ENCODE measurements at places on chromosomes 13 and 19. TPM values are rescaled to one million over a fixed set of nuclear protein-coding genes. Genes with fewer than 3 reads are reported as not detected.
A peak's percentile ranks its signal among the peaks of the same experiment; 100 is the strongest.

DNA sequence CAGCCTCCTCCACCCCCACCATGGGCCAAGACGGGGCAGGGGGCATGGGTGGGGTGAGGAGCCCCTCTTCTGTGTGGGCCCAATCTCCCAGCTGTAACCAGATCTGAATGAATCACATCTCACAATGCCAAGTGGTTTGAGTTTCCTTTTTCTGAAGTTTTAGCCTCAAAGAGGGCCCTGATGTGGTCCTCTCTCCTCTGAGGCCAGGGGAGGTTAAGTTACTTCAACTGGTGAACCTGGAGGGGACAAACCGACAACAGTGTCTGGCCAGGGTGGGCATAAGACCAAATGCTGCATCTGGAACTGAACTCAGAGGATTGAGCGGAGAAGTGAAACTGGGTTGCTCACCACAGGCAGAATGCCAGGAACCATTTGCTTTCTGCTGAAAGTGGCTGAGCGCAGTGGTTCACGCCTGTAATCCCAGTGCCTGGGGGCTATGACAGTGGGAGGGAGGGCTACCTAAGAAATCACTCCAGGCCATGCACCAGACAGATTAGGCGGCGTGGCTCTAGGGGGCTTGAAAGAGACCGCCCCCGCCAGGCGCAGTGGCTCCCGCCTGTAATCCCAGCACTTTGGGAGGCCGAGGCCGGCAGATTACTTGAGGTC is 15.4 kb upstream of the IRGC start:
- DNase-seq: no peak

DNA sequence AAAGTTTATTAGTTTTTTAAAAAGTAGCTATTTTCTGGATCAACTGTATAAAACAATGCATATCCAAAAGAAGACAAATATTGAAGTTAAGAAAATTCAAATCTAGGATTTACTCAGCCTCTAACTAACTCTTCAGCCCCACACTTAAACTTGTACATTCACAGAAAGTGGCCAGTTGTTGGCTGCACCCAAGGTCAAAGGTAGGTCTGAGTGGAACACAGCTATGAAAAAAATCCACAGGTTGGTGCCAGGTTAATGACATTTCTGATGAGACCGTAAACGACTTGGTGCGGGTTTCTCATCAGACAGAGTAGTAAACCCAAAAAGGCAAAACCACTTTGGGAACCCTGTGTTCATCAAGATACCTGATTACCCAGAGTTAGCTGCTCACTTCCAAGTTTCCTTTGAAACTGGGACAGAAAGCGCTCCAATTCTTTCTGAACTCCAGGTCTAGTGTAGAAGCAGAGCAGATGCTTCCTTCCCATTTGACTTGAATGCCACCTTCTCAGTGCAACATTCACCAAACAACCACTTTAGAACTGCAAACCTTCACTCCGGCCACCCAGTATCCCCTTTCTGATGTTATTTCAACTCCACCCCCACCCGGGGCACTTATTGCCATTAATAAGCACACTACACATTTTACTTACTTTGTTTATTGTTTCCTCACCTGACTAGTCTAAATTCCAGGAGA is 208.3 kb upstream of the STARD13 start:
- no peak for DNase-seq

- peak; percentile 61 for DNase-seq
Measured at GRCh38 chr19:56066152-56067023, 54.7 kb downstream of the ZNF787 start.

Gene ETV2
- polyA plus RNA-seq: 0.60 TPM

- DNase-seq: peak; percentile 90
Measured at GRCh38 chr19:56567274-56568120, at the start of gene ZNF470. Gene ZNF470, plus strand, starts transcription at chr19:56567468. Its CDS starts 2,844 bp downstream, at chr19:56570312.

DNA sequence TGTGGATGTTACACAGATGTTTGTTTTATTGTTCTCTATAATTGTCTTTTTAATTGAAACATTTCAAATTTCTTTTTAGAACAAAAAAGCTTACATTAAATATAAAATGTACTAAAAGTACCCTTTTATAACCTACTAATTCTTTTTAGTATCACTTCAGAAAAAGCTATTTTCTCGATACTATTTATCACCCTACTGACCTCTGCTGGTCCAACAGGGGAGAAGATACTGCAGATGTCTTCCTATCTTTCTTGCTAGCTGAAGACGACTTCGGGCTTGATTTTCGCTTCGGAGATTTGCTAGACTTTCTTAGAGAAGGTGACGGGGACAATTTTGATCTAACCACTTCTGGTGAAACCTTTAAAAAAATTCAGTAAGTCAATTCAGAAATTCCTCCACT is 42.4 kb downstream of the ZC3H13 start:
- peak; percentile 14 for DNase-seq

DNA sequence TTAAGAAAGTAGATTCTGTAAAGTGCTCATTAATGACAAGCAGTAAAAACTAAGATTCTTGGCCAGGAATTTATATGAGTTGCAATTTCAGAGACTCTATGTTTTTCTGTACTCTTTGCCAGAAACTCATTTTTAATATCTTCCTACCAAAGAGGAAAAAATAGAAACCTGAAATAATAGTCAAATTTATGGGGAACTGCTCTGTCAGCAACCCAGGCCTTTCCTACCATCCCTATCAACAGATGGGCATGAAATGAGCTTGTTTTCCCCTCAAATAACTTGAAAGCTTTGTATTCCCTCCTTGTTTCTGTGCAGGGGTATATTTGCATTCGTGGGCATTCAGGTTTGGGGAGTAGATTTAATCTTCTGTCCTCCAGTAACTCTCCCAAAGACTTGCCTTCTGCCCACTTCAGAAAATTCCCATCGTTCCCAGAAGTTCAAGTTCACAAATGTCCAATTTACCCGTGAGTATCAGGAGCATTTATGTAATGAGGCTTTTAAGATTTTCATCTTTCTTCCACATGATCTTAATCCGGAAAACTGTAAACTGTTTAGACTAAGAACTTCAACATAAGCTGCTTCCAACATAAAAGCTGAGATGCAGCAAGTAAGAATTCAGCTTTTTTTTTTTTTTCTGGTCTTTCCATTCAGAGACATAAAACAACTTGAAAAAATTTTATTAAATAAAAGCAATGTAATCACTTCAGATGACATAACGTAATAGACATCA is 363.1 kb downstream of the EFNB2 start:
- DNase-seq: no peak

Gene GPR12
- not detected for polyA plus RNA-seq

GRCh38 chr13:39394796-39395678 is 208.0 kb downstream of the LHFPL6 start:
- no peak for DNase-seq

Measured in left kidney (tissue), 8 donors.